ENCODE measurements at places on chromosomes 1 and 21. TPM values are rescaled to one million over a fixed set of nuclear protein-coding genes. Genes with fewer than 3 reads are reported as not detected.

CASZ1 gene
- 0.50 TPM for total RNA-seq

RGS13 gene
- not detected for total RNA-seq

CD84 gene
- total RNA-seq = not detected

GPR61 gene
- total RNA-seq = 0.13 TPM

MACO1 gene
- 13.9 TPM for total RNA-seq

GJB4 gene
- not detected for total RNA-seq

LCE1E gene
- not detected for total RNA-seq

HRNR gene
- not detected for total RNA-seq

CD1C gene
- total RNA-seq = not detected

RORC gene
- total RNA-seq = 0.03 TPM

CR2 gene
- not detected for total RNA-seq

FAM151A gene
- not detected for total RNA-seq

OR6Y1 gene
- not detected for total RNA-seq

GSTM1 gene
- not detected for total RNA-seq

MCOLN3 gene
- 0.73 TPM for total RNA-seq

NPR1 gene
- total RNA-seq = 1.0 TPM

AIRE gene
- total RNA-seq = 0.07 TPM

SLFNL1 gene
- 0.46 TPM for total RNA-seq

GART gene
- total RNA-seq = 49.5 TPM

TNFAIP8L2 gene
- total RNA-seq = not detected

OR2T2 gene
- not detected for total RNA-seq
